Activated naive CD8-positive, alpha-beta T cell treated with anti-CD3 and anti-CD28 coated beads, Interleukin-2, amount 50 U/mL, for 24 hours (primary cell): ENCODE measurements at places on chromosomes 2 and 18.

GRCh38 chr18:3044931-3045698, 32.2 kb upstream of the LPIN2 start:
- no peak for DNase-seq

DNA sequence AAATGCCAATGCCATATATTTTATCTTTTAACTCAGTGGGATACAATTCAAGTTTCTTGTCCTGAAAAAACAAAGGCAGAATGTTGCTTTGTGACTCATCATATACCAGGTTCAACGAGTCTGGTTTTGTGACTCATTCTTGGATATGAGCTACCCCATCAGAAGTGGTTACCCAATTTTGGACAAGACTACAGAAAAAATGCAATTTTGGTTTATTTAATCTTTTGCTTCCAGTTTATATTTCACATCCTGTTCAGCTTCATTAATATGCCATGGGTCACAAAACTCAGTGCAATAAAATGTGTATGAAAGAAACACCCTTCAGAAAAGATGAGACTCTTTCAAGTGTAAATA, 25.0 kb downstream of the FN1 start:
- no peak for DNase-seq

- no peak for DNase-seq
These were observed 336.7 kb upstream of the ATP5MC3 start for GRCh38 chr2:175518206-175518605.

DNA sequence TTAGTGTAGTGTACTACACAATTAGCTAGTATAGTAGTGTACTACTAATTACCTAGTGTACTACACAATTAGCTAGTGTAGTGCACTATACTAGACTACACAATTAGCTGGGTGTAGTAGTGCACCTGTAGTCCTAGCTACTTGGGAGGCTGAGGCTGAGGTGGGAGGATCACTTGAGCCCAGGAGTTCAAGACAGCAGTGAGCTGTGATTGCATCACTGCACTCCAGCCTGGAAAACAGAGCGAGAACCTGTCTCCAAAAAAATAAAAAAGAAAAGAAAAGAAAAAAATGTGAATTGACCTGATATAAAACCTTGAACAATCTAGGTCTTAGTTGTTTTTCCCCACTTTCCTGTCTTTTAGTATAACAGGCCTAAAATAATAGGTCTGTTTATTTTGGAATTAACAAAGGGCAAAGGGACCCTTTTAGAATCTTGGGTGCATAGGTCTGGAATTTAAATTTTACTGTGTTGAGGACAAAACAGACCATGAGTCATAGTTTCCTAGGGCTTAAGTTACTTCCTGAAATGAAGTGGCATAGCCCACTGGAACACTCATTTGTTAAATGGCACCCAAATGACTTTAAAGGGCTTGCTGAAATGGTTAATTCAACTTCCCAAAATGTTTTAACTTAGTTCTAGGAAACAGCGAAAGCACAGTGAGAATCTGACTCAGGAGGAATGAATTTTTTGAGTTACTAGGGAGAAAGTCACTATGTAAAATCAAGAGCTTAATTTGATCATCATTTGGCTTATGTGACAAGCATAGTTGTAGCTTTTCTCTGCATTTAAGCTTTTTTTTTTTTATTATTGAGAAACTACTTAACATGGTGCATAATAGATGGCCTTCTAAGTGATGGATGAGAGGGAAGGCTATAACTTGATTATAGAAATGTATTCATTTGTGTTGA, 50.7 kb upstream of the ARL5A start:
- no peak for DNase-seq

- DNase-seq, result no peak
These were observed 37.8 kb downstream of the GCG start for GRCh38 chr2:162114271-162114670.

GRCh38 chr2:55581435-55581834, 36.0 kb downstream of the PPP4R3B start:
- DNase-seq, result no peak

DNA sequence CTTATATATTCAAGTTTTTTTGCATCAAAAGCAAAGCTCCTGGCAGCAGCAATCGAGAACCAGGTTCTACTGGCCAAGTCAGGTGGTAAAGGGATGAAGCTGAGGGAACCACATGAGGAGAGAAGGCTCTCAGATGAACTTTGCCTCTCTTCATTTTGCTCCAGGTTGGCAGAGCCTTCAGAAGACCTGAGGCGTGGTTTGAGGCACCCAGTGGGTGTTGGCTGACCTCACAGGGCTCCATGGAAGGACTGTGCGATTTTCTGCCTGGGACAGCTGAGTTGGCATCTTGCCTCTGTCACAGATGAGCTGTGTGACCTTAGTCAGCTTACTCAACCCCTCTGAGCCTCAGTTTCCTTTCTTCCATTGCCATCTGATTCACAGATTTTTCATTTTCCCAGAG, 89.0 kb downstream of the INSIG2 start:
- peak; percentile 42 for DNase-seq

GRCh38 chr2:199962203-199962602, 6.8 kb downstream of the MAIP1 start:
- DNase-seq, result no peak

GRCh38 chr2:168375195-168375798, 80.8 kb upstream of the CERS6 start:
- no peak for DNase-seq

GRCh38 chr18:37578886-37579513, 13.4 kb upstream of the CELF4 start:
- no peak for DNase-seq

DNA sequence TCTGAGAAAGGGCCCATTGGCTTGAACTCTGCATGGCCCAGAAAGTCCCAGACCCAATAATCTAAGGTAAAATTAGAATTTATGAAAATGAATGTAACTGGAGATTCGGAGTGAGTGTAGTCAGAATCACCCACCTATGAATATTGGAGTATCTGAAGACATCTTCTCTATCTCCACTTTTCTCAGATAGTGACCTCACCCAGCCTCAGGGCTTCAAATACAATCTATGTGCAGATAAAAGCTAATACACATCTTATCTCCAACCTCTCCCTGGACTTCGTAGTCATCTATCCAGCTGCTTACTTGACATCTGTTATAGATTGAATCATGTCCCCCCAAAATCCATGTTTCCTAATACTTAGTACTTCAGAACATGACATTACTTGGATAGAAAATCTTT, 263.2 kb downstream of the RAD51AP2 start:
- DNase-seq, result no peak

DNA sequence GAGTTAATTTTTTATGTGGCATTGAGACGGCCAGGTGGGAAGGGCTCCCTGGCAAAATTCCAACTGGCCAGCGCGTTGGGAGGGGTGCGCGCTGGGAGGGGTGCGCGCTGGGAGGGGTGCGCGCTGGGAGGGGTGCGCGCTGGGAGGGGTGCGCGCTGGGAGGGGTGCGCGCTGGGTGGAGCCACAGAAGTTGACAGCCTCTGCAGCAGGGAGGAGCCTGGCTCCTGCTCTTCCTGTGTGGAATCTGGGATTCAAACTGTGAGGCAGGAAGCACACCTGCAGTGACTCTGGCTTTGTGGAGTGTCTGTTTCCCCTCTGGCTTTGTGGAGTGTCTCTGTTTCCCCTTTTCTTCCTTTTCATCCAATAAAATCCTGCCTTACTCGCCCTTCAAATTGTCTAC, 147.9 kb upstream of the CBLN2 start:
- DNase-seq, result no peak

DNA sequence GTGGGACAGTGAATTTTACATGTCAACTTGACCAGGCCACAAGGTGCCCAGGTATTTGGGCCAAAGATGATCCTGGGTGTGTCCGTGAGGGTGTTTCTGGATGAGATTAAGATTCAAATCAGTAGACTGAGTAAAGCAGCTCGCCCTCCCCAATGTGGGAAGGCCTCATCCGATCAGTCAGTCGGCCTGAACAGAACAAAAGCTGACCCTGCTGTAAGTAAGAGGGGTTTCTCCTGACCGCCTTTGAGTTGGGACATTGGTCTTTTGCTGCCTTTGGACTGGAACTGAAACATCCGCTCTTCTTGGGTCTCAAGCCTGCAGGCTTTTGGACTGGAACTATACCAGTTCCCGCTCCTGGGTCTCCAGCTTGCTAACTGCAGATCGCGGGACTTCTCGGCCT, 233.3 kb downstream of the KLHL29 start:
- DNase-seq, result no peak

GRCh38 chr2:126707941-126708340, 52.0 kb downstream of the GYPC start:
- no peak for DNase-seq

- DNase-seq, result no peak
These were observed 44.5 kb upstream of the MAP4K3 start for GRCh38 chr2:39481611-39482010.

DNA sequence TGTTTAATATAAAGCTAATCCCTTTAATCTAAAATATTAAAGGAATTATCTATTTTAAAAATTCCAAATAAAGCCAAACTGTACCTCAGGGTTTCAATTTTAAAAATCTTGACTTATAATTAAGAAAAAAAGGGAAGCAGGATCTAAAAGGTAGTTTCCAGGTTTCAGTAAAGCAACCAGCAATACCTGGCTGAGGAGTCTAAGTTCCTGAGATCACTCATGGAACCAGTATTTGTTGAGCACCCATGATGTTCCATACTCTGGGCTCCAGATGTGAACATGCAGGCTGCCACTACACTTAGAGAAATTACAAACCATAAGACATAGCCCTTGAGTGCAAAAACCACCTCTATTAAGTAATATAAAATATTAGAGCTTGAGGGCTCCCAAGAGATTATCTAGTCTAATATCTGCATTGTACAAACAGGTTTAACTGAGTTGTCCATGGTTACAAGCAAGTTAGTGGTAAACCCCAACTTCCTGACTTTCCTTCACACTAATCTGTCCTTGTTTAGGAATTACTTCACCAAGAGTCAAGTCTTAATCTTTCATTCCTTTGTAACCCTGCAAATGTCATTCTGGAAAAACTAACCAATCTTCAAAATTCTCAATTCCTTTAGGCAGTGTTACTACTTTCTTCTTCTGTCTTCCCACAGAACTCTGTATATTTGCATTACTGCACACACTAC, 49.2 kb downstream of the CLASP1 start:
- DNase-seq, result no peak

- DNase-seq, result no peak
These were observed 51.2 kb upstream of the HAAO start for GRCh38 chr2:42843611-42844010.
